ENCODE measurements at places on chromosomes 4 and X.
A peak's percentile ranks its signal among the peaks of the same experiment; 100 is the strongest.

DNA sequence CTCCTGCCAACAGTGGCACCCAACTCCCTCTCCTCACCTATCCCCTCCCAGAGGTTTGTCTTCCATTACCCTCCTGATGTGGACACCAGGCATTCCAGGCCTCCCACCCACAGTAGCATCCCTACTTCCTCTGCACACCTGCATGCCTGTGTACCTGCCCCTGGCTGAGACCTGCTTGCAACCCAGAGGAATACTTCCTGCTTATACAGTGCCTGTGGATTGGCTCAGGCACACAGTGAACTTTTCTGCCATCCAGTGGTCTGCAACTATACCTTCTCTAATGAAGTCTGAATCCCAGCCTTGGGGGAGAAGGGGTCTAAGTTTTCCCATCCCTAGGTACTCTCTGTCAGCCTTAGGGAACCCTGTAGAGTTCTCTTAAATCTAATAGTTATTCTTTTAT is 169.9 kb downstream of the IQCM start:
- DNase-seq = no peak

- no peak for DNase-seq
Observed at GRCh38 chr4:97984545-97985131, 158.6 kb downstream of the STPG2 start.

GRCh38 chr4:158945529-158946108 is 157.3 kb upstream of the RAPGEF2 start:
- peak; percentile 18 for DNase-seq

DNA sequence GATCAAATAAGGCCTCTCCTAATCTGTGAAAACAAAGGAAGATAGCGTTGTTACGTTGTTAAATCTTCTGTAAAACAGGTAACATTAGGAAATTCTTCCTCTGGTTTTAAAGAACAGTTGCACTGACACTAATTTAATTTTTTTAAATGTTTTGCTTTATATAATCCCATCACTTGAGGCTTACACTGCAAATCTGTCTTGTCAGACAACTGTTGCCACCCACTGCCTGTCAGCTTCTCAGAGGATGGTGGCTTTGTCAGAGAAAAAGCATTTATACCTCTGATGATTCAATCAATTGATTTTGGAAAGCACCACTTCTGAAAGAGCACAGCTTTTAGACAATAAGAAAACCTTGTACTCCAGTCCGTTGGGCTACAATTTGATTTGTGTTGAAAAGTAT is 799.1 kb downstream of the FSTL5 start:
- DNase-seq = no peak

DNA sequence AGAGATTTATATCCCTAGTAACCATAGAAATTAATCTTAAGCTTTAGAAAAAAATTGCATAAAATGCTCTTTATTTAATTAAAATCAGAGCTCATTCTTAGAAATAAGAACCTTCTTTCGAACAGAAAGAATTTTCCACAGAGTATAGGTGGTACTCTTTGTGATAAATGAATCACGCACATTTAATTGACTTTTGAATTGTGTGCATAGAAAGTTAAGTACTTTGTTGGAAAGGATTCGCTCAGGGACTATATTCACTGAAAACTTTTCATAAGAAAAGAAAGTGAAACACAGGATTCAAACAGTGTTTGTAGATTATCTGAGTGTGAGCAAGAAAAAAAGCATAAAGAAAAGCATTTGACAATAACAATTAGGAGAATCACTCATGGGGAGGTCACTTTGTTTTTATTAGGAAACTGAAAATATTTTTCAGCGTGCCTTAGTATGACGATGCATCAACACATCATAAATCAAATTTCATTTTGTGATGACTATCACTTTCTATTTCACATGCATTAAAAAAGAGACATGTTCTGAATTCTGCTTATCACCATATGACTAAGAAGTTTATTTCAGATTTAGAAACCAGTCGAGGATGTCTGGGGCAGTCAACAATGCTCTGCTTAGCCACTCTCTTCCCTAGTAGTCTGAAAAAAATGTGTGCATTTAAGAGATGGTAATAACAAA is 49.5 kb downstream of the STX18 start:
- peak; percentile 10 for DNase-seq

GRCh38 chrX:24253030-24253429 is 60.8 kb downstream of the SUPT20HL2 start:
- no peak for DNase-seq

GRCh38 chrX:153827903-153828302 is 2.4 kb downstream of the PDZD4 start:
- DNase-seq = no peak

- DNase-seq = no peak
Observed at GRCh38 chrX:11347300-11347699, 54.1 kb downstream of the AMELX start.

GRCh38 chr4:42789041-42789567 is 103.4 kb upstream of the GRXCR1 start:
- DNase-seq = no peak

DNA sequence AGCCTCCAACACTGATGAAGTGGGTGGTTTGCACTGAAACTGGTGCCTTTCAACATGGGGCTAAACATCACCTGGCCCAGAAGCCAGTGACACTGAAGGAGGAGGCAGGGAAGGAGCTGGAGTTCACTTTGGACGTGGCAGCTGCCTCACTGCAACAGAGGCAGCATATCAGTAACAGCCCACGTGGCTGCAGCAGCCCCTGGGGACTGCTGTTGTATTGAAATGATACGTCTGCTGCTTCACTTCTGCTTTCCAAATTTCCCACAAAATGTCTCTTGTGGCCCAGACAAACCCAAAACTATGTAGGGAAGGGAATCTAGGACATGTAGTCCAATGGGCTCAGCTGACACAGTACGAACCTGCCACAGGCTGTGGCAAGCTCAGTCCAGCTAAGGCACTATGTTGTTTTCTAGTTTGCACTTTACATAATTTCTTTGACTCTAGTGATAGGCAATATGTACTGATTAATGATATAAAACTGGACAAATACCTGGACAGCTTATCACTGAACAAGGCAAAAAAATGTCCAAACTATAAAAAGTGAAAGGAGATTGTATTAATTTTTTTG is 84.7 kb upstream of the RAPGEF2 start:
- no peak for DNase-seq
